ENCODE measurements at places on chromosomes 3 and 15. TPM values are rescaled to one million over a fixed set of nuclear protein-coding genes. Genes with fewer than 3 reads are reported as not detected.
A peak's percentile ranks its signal among the peaks of the same experiment; 100 is the strongest.

DNA sequence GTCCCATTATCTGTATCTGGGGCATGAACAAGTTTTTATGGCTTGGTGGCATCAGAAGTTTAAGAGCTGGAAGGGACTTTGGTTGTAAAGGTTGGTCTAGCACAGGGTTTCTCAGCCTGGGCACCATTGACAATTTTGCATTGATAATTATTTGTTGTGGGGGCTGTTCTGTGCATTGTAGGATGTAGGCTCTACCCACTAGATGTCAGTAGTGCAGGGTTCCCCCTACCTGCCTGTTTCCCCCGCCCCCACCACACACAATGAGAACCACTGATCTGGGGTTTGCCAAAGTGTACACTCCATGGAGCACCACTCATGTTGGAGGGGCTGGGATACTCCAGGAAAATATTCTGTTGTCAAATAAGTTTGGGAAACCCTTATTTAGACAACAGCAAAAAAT lies 42.7 kb downstream of the PLCL2 start:
- peak; percentile 21 for DNase-seq

DNA sequence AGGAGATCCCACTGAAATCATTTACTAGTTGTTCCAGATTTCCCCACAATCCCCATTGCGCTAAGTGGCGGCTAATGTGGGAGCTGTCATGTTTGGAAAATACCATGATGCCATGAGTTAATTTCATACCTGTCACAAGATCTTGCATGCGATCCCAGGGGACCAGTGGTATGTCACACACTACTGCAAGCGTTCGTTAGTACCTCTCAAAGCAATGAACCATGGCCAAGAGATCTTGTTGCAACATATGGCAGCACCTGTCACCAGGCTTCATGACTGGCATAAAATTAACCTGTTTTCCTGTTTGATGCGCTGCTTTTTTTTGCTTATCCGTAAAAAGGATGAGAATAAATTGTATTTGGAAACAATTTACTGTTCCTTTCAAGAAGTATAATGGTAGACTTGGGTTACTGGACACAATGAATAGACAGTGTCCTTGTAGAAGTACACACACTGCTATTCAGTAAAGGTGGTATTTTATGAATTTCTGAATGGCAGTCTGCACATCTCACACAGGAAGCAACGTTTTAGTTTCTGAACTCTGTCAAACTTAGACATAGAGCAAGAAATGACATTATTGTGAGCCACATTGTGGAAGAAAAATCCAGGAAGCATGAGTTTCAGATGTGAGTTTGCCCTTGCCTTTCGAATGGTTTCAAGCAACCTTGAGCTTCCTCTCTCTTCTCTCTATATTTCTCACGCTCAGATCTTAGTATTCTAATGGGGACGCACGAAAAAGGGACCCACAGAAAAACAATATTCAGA lies 81.9 kb downstream of the CHL1 start:
- DNase-seq = no peak

DNA sequence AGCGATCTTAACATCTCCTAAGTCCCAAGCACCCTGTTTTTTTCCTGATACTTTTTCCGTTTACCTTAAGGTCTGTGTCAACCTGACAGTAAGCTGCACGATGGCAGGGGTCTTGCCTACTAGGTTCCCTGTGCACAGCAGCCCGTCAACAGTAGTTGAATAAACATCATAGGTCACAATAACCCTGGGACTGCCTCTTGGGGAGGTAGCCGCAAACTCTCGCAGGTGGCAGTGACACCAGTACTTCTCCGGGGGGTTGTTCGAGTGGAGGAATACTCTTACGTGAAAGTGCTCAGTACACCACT lies 365 bp upstream of the PDCD6IP start:
- DNase-seq = no peak

DNA sequence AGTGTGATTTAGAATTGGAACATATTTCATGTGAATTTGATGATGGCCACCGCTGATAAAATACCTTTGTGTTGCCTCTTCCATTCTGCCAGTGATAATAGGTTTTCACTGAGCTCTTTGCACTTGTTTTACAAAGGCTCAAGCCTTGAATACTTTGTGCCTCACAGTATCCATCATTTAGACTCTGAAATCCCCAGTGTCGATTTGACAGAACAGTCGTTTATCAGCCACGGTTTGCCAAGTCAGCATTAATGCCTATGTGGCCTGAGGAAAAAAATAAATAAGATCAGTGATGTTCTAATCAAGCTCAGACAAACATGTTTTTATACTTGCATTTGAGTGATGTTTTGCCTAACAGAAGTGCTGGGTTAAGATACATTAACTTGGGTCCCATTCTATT lies 399.1 kb downstream of the RBMS3 start:
- DNase-seq = no peak

Gene SNAPC5
- total RNA-seq = 34.0 TPM

DNA sequence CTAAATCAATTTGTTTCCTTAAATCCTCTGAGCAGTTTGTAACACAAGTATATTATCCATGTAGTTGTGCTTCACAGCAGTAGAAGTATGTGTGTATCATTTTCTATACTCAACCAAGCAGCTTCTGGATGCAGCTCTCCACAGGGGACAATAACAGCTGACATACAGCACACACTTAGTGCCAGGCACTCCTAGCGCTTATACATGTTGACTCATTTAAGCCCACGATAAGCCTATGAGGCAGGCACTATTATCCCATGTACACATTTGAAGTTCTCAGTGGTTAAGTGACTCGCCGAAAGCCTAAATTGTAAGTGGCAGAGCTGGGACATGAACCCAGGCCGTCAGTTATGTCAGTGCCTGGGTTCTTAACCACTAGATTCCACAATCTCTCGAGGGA lies 20.3 kb upstream of the LPP start:
- DNase-seq = no peak

DNA sequence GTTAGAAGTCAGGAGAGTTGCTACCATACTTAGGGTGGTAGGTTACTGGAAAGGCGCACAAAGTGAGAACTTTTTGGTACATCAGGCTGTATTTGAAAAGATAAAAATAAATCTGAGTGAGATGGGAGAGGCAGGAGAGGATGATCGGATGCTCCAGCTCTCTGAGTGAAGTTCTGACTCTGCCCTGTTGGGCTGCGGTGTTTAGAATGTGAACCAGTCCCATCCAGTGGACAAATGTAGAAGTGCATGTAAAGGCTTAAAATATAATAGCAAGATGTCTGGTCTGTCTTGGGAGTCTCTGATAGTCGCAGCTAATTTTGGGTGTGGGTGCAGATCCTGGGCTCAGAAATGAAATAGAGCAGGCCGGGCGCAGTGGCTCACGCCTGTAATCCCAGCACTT lies 30.4 kb downstream of the ACKR2 start:
- no peak for DNase-seq

All from T-cell (primary cell).